H54 (cell line): ENCODE measurements at places on chromosomes 16 and 17.

DNA sequence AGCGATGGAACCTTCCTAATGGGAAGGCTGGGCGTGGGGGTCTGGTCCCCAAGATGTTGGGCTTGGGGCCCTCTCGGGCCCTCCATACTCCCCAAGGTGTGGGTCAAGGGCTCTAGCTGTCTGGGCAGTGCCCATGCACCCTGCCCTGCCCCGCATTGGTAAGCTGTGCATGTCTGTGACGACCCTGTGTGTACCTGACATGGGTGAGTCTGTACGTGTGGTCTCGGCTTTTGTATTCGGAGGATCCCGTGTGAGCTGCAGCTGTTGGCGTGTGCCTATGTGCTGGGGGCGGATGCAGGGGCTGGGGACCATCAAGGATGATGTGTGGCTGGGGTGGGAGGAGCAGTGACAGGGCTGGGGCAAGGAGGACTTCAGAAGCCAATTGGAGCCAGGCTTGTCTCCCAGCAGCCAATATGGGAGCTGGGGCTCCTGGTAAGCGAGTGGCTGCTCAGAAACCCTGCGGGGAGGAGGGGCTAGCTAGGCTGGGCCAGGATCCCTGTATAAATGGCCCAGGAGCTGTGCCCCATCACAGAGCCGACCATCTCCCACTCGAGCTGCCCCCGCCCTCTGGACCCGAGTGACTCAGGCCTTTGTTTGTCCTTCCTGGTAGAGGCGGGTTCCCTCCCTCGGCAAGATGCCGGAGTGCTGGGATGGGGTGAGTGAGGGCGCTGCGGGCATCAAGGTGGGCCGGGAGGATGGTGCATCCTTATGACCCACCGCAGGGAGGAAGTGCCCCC is at the start of gene NDRG4:
Gene NDRG4 (plus strand): TSS at position 529 of the 737 bp plus-strand sequence. CDS start 106 bp downstream, at position 635.
- peak; percentile 82 for DNase-seq

- DNase-seq = no peak
These were observed 22.7 kb downstream of the USP22 start for GRCh38 chr17:21019976-21020586.

DNA sequence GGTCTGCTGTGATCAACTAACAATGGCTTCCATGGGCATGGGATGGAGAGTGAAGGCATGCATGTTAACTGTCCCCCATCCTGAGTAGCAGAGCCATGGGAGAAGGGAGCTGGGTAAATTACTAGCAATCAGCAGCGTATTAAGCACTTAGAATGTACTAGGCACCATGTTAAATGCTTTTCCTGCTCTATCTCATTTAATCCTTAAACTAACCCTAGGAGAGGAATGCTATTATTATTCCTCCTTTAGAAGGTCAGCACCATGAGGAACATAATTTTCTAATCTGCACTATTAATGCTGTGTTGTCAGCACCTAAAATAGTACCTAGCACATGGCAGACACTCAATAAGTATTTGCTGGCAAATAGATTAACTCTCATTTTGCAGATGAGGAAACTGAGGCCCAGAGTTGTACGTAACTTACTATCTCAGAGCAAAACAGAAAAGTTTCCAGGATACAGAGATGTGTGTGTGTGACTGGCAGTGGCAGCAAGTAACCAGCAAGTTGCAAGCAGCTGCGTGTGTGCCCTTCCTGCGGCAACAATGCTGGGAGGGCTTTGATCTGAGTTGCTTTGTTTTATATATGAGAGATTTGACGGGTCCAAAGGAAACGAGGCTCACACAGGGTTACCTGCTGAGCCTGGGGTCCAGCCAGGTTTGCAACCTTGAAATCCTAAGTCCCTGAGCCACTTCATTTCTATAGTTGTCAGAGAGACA is 6.5 kb upstream of the KLHL36 start:
- no peak for DNase-seq

- peak; percentile 33 for DNase-seq
These were observed 424.1 kb downstream of the CA10 start for GRCh38 chr17:51734462-51734861.

DNA sequence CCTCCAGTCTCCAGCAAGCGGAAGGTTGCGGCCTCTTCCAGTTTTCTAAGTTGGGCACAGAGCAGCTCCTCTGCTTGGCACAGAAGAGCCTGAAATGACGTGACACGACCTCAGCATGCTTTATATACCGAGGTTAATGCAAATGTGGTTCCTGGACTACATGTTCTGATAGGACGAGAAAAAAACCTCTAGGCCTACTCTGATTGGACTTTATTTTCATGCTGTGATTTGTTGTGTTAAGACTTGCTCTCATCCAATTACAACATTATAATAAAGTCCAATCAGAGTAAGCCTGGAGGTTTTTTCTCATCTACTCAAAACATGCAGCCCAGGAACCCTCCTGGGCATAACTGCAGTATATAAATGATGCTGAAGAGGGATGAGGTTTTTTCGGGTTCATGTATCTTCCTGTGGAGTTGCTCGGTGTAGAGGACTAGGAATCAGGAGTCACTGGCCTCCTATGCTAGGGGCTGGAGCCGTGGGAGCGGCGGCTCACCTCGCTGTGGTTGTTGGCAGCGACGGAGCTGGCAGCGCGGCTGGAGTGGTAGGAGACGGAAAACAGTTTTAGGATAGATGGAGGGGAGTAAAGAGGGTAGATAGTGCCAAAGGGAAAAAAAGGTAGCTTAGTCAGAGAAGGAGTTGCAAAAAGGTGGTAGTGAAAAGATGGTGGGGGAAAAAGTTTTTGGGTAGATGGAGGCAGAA is 878.0 kb downstream of the KCNJ18 start:
- DNase-seq = no peak

DNA sequence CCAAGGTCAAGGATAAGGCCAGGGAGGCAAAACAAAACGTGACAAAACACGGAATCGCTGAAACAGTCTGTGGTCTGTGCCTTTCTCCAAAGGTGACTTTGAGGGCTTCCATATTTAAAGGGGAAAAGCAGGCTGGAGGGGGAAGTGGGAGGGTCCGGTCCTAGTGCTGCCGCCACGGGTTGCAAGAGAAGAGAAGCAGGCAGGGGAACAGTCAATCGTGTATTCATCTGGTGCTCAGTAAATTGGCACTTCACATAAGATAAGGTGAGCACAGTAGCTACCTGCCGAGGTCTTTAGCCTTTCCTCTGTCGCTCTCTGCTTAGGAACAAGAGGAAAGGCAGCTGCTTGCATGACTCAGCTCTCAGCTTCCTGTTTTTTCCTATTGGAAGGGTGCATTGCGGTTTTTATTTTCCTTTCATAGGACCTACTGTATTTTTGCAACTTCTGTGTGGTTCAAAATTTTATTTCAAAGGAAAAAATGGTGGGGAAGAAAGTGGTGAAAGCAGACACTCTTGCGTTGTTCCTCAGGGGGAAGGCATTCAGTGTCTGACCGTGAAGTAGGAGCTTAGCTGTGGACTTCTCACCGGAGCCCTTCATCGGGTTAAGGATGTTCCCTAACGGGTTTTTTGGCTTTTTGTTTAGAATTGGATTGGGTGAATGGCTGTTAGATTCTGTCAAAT is 7.1 kb upstream of the LGALS3BP start:
- no peak for DNase-seq

- no peak for DNase-seq
These were observed 66.6 kb downstream of the ANKRD11 start for GRCh38 chr16:89423681-89424260.

DNA sequence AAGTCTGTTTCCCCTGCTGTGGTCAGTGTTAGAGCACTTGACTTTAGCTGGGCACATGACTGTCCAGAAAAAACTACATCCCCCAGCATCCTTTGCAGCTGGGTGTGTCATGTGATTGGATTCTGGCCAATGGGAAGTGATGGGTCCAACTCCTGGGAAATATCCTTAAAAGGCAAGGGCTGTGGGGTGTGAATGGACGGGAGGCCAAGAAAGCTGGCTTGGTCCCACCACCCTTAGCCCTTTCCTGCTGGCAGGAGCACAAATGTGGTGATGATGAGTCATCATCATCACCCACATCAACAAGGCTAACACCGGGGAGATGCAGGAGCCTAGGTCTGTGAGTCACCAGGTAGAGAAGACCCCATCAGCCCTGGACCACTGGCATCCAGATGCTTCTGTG is 341.7 kb downstream of the C16orf95 start:
- DNase-seq = peak; percentile 76

DNA sequence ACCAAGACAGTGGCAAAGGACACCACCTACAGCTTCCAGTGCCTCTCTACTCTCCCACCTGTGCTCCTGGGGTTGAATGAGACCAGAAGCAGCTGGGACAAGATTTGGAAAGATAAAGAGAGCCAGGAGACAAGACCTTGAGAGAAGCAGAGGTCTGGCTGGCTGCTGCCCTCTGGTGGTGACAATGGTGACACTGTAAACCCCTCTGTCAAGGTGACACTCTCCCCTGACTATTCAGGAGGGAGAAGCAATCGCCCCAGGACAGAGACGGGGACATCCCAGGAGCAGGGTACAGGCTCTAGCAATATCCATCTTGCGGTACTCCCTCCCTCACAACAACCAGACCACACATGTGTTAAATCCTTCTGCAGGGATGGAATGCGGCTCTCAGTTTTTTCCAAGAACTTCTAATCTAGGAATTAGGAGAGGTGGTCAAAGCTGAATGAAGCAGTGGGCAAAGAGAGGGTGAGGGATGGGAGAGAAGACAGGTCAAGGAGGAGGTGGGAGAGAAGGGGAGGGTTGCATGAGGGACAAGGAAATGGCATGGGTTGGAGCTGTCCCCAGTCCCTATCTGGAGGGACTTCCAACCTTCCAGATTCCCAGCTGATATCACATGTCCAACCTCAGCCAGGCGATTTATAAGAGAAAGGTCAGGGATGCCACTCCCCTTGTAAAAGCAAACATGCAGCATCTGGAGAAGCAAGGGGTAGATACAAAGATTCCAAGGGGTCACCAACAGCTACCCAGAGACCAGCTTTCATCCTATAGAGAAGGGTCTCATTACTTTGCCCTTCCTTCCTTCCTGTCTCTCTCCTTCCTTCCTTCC is 2.9 kb downstream of the PHOSPHO1 start:
- DNase-seq = peak; percentile 86

DNA sequence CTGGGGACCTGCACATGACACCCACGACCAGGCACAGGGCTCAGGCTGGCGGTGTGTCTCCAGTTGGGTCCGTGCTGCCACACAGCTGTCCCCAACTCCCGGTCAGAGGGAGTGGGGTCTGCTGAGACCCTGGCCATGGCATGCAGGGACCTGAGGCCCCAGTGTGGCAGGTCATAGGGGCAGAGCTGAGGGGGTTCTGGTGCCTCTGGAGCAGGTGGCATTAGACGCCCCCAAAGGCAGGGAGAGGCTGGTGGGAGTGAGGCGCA is 4.2 kb downstream of the NUBP2 start:
- no peak for DNase-seq

GRCh38 chr17:278055-278675 is 74.4 kb downstream of the RPH3AL start:
- DNase-seq = no peak

GRCh38 chr16:89047331-89048089 is 46.1 kb upstream of the ACSF3 start:
- DNase-seq = no peak

GRCh38 chr16:64910356-64910755 is 211.5 kb downstream of the CDH11 start:
- no peak for DNase-seq

- DNase-seq = no peak
These were observed 31.9 kb downstream of the PLCG2 start for GRCh38 chr16:81810894-81811538.

GRCh38 chr16:80459966-80460365 is 80.8 kb upstream of the DYNLRB2 start:
- DNase-seq = no peak

GRCh38 chr17:74778960-74779359 is 2.8 kb upstream of the NAT9 start:
- DNase-seq = no peak

DNA sequence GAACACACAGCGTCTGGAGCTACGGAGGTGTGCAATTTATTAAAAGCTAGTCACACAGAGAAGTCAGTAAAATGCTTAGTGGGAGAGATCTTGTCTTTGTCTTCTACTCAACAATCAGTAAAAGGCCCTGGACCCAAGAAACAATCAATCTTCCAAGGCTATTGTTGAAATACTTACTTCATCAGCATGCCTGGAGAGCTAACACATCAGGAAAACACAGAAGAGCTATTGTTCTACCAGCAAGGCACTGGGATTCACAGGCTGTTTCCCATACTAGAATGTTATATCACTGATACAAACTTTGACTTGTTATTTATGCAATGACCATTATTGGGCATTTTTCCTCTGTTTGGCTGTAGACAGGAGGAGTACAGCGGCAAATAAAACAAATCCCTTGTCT is 247.8 kb upstream of the ERCC4 start:
- DNase-seq = no peak

- DNase-seq = peak; percentile 9
These were observed 106.6 kb downstream of the AIPL1 start for GRCh38 chr17:6328279-6328678.

- peak; percentile 77 for DNase-seq
These were observed 29.0 kb upstream of the HOXB13 start for GRCh38 chr17:48757524-48757961.

GRCh38 chr17:73215447-73215846 is 22.6 kb downstream of the COG1 start:
- no peak for DNase-seq

- DNase-seq = no peak
These were observed 18.1 kb downstream of the LYRM1 start for GRCh38 chr16:20918486-20919239.

GRCh38 chr17:77720946-77721845 is 237.3 kb upstream of the TNRC6C start:
- no peak for DNase-seq

- DNase-seq = peak; percentile 72
These were observed 1.9 kb upstream of the HSF4 start for GRCh38 chr16:67162506-67163163.

- no peak for DNase-seq
These were observed 2.7 kb upstream of the TMIGD1 start for GRCh38 chr17:30336369-30337171.

DNA sequence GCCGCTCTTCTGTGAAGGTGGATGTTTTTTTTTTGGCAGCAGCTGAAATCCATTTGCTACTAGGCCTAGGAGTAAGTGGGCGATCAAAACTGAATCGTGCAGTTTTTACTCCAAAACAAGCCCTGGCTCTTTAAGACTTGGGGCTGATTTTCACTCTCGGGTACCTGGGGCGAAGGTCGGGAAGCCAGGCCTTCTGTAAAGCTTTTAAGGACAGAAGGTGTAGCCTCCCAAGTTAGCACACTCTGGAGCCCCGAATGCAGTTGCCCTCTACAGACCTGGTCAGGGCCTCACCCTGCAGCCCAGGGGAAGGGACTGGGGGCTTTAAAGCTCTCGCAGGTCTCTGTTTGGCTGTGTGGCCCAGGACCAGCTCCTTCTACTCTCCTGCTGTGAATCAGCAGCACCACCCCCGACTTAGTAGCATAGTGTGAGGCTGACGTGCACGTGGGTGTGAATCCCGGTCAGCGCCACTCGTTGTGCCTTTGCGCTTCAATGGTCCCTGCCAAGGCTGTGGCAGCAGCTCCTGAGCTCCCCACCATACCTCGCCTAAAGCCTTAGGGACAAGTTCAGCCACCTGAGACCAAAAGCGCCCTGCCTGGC is 49.9 kb downstream of the TMEM235 start:
- no peak for DNase-seq

DNA sequence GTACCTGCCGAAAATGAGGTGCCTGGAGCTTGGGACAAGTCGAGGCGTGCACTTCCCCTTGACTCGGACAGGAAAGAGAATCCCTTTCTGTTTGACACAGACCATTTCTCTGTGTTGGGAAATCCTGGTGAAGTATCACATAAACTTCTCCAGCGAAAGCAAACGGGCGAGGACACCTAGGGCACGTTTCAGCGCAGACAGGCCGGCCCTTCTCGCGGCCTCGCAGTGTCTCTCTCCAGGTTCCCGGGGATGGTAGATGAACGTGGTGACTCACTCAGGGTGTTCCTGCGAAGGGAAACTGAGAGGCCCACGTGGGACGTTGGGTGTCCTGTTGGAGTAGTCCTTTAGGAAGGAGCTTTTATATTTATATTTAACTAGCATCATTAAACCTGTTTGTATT is 36.3 kb upstream of the ZNF750 start:
- no peak for DNase-seq

- peak; percentile 54 for DNase-seq
These were observed 141.1 kb downstream of the RGS9 start for GRCh38 chr17:65278050-65278819.
